Inflammatory macrophage treated with lipopolysaccharide for 4 hours (primary cell): ENCODE measurements at places on chromosomes 12 and 14.

GRCh38 chr12:116595186-116595585 is 36.0 kb downstream of the MAP1LC3B2 start:
- no peak for DNase-seq

DNA sequence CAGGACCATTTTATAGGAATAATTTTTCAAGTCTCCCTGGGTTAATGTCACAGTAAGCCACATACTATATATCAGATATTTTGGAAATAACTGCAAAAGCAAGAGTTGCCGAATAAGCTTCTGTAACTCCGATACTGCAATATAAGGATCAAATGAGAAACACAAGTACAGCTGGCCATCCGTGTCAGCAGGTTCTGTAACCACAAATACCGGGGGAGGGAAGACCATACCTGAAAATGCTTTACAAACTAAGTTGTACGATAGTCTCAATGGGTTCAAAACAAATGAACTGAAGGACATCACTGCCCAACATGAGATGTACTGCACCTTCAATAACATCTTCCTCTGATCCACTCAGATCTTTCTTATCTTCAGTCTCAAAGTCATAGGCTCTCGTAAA is 1.8 kb downstream of the SYCP3 start:
- DNase-seq, result no peak

DNA sequence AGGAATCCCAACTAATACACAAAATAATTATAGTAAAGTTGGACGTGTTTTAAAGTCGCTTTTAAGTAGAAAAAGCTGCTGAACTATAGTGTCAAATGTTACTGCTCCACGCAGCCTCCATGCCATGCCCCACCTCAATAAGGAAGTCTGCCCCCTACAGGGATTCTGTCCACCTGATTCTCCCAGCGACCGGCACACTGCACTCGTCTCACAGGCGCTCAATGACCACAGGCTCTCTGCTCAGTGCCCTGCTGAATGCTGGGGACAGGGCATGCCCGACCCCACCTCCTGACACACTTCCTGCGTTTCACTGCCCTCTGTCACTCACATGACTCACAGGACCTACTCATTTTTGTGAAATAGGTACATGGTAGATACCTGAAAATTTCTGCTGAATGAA is 48.9 kb downstream of the BDKRB1 start:
- no peak for DNase-seq

DNA sequence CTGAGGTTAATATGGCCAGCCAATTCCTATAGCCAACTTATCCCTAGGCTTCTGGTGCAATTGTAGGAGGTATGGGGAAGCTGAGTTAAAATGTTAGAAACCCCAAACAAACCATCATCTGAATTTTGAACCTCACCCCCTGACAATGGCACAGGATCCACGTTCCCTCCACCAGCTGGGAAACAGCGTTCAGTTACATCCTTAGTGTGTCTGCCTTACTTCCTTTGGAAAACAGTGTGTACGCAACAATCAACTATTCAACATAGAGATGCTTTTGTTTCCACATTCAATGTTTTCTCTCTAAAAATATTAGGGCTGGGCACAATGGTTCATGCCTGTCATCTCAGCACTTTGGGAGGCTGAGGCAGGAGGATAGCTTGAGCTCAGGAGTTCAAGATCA is 203.4 kb downstream of the TTC7B start:
- DNase-seq, result no peak

- peak; percentile 56 for DNase-seq
Observed at GRCh38 chr12:43337571-43338444, 214.2 kb downstream of the ADAMTS20 start.

- DNase-seq, result no peak
Observed at GRCh38 chr12:3398196-3398789, 92.7 kb upstream of the PRMT8 start.

DNA sequence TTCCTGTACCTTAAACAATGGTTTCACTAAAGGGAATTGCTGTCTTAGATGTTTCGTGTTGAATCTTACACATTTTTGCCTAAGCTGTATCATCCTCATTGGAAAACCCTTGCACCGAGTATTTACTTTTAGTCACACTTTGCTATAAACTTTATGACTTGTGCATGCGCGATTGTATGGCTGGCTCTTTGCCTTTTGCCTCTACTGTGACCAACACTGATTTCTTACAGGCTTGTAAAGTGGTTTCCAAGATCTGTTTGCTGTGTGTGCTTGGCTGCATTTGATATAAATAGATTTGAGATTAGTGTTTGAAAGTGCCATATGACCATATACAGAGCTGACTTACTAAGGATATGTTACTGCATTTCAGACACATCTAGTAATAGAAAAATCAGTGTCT is 40.5 kb downstream of the RASSF3 start:
- no peak for DNase-seq

DNA sequence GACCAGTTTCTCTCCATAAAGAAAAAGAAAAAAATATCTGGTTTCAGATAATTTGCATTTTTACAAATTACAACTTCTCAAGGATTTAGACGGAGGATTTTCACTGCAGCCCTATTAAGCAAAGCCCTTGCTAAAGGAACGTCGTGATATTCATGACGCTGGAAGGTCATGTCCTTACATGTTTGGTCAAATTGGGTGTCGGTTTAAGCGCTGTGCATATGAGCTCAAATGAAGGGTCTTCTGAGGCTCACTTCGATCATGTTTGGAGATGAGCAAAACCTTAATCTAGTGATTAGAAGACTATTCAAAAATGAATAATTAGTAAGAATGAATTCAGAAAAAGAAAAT is 67.3 kb upstream of the USP15 start:
- DNase-seq, result no peak

DNA sequence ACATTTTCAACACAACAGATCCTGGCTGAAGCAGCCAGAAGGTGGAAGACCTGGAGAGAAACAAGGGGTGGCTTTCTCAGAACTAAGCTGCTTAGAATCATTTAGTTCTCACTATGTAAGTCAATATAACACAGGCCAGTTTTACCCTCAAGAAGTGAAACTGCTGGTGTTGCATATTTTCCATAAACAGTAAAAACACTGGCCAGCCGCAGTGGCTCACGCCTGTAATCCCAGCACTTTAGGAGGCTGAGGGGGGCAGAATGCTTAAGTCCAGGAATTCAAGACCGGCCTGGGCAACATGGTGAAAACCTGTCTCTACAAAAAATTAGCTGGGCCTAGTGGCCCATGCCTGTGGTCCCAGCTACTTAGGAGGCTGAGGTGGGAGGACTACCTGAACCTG is 11.6 kb downstream of the STX2 start:
- peak; percentile 38 for DNase-seq

- no peak for DNase-seq
Observed at GRCh38 chr12:120951-121350, 54.4 kb downstream of the IQSEC3 start.

DNA sequence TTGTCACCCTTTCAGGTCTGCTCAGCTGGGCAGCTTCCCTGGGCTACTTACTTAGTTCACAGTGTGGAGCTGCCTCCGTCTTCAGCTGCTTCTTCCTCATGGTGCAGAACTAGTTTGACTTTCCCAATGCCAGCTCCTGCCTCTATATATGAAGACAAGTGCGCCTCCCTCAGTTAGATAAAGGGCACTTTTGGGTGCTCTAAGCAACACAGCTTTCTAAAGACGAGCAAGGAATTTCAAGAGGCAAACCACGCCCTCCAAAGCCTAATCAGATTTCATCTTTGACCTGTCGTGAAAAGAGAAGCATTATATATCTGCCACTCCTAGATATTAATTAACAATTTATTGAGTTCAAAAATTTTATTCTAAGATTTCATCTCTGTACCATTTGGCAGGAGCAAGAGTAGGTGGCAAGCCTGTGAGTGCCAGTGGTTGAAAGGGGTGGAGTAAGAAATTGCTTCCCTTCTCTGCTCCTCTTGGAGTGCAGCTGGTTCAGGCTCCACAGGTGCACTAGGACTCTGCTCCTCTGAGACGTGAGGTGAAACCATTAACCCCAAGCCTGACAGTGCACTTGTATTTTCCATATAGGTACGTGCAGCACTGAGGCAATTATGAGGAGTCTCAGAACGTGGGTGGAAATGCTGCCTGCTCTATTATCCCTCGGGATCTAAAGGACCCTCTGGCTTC is 2.1 kb upstream of the SLC11A2 start:
- peak; percentile 88 for DNase-seq

DNA sequence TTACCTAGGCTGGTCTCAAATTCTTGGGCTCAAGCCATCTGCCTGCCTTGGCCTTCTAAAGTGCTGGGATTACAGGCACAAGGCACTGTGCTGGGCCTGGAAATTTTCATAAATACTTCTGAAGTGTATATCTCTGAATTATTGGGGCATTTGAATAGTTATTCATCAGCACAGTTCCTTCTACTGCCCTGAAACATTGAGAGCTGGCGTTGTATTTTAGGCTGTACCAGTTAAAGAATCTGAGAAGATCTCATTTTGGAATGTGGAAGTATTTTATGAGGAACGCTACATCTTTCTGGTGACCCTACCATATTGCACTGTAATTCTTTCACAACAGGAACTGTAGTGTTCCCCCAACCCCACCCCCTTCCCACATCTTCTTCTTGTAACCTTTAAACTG is 349.0 kb upstream of the RGS6 start:
- peak; percentile 45 for DNase-seq

DNA sequence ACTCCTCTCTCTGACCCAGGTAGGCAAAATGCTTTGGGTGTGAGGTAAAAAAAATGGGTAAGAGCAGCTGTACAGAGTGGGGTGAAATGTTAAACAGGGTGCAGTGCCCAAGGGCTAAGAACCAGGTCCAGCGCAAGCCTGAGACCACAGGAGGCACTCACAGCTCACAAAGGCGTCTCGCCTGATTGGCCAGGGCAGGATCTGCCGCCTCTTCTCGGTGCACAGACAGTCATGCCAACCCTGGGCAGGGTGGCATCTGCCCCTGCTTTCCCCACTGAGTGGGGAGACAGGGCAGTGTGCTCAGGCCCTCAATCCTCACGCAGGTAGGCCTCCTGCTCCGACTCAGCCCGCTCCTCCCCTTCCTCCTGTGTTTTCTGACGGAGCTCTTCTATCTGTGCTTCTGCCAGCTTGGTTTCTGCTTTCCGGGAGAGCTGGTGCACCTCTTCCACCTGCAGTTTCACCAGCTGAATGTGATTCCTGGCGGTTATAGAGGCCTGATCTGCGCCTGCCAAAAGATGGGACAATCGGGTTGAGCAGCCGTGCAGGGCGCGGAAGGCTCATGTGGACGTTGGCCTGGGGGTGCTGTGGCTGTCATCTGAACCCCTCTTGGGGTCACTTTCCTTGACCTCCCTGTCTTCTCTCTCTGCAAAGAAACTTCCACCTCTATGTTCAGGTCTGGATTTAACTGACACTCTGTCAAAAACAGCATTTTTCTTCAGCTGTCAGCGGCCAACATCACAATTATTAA is 4.7 kb downstream of the B3GNT4 start:
- DNase-seq, result no peak

DNA sequence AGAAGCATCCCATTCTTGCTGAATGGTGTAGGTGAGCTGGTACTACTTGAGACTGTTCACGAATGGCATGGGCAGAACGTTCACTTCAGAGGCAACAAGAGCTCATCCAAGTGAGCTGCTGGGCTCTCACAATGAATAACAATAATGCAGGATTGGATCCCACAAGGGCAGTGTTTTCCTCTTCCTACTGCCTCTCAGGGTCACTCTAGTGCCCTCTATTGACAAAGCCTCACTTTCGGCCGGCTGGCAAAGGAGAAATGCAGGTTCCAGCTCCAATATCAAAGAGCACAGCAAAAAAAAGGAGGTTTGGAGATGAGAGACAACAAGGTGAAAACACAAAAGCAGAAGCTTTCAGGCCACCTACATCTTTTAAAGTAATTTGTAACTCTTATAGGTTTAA is 74.6 kb upstream of the MYF6 start:
- no peak for DNase-seq

DNA sequence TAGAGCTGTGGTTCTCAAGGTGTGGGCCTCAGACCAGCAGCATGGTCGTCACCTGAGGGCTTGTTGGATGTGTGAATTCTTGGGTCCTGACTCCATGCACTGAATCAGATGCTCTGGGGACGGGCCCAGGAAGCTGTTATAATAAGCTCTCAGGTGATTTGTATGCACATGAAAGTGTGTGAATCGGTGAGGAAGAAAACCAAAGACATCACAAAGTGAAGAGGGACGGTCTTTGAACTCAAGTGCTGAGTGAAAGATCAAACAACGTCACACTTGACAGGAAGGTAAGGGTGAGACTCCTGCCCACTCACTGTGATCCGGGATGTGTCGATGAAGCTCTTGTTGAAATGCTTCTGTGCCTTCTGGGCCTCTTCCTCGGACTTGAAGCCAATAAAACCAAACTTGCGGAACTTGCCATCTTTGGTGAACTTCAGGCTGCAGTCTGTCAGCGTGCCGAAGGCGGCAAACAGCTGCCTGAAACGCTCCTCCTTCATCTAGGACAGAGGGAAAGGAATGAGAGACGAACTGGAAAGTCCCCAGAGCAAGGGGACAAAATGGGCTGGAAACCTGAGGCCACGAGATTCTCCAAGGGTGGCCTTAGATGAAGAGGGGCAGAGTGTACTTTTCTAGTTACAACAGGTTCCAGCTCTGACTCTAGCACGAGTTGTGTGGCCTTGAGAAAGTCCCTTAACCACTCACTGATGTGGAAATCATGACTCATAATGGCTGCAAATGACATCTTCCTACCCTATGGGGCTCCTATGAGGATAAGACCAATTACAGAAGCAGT is 4.0 kb downstream of the RBM19 start:
- peak; percentile 93 for DNase-seq
